8988T (cell line): ENCODE measurements at places on chromosomes 5 and 9.

- no peak for DNase-seq
Measured at GRCh38 chr9:115209601-115210306, 91.8 kb upstream of the TNC start.

DNA sequence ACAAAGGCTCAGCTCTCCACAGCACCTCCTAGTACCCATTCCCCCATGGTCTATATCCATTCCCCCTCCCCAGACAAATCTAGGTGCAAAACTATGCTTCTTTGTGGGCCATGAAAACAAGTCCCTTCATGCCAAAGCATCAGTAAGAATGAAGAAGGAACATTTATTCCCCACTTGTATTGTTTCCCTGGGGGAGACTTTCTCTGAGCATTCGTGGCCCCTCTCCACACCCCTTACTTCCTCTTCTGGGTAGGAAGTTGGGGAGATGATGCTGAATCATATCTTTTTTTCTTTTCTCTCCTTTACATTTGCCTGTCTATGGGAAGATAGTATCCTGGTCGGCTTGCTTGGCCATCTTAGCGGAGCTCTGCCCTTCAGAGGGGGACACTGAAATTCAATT lies 246.8 kb downstream of the NSG2 start:
- no peak for DNase-seq

DNA sequence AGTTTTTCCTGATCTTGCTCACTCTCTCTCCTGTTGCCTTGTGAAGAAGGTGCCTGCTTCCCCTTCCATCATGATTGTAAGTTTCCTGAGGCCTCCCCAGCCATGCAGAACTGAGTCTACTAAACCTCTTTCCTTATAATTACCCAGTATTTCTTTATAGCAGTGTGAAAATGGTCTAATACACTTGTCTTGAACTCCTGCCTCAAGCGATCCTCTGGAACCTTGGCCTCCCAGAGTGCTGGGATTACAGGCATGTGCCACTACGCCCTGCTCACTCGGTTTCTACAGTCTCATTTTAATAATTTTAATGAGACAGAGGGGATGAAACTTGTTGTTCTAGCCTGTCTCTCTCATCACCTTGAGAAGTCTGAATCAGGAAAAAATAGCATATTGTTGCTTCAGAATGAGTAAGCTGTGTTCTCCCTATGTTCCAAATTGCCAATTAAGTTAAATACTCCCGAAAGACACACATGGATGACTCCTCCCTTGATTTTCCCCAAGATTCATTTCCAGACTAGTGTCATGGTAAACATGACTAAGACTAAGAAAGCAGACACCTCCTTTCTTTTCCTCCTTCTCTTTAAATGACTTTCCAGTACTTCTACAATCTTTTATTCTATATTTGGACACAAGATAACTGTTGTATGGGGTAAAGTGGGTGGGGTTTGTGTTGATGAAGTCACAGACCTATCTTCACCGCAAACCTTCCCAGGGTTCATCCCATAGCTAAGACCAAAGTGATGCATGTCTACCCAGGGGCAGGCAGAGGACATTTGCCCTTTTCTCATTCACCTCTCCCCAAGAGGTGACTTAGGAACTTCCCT lies 7.8 kb upstream of the DNAJC18 start:
- no peak for DNase-seq

DNA sequence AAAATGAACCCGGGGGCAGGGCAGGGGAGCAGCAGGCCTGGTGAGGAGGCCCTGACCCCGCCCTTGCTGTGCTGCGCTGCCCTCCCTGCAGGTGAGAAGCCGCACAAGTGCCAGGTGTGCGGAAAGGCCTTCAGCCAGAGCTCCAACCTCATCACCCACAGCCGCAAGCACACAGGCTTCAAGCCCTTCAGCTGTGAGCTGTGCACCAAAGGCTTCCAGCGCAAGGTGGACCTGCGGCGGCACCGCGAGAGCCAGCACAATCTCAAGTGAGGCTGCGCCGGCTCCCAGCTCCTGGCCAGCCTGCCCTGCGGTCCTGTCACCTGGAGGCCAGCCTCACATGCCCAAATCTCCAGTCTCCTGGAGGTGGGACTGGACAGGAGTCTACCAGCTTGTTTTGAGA lies 12.3 kb downstream of the GFI1B start:
- DNase-seq, result no peak

GRCh38 chr9:34203275-34203991 lies 24.6 kb downstream of the UBAP1 start:
- no peak for DNase-seq
